Fibroblast of mammary gland (primary cell): ENCODE measurements at places on chromosomes 4 and X.

GRCh38 chrX:54043541-54044125 is 640 bp downstream of the PHF8 start:
- peak; percentile 17 for DNase-seq

- DNase-seq = peak; percentile 30
Measured at GRCh38 chrX:74242050-74242449, 61.9 kb upstream of the ZCCHC13 start.

DNA sequence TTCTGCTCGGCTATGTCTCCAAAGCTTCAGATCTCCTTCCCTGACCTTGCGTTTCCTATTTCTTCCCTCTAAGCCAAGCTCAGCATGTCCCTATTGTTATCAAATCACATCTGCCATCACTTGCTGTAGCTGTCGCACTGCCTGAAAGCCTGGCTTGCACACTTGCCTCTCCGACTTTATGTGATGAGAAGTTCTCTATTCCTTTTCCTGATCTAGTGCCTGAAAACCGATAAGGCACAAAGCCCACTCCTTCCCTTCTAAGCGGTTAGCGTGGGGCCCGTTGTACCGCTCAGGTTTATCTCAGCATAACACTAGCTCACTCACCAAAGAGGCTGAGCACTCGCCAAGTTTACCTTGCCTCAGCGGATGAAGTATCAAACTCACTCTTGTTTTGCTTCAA is 816 bp downstream of the NMU start:
- DNase-seq = no peak

GRCh38 chr4:154032914-154033313 is 244.0 kb upstream of the SFRP2 start:
- DNase-seq = no peak

GRCh38 chr4:31125061-31125460 is 404.9 kb downstream of the PCDH7 start:
- no peak for DNase-seq

- no peak for DNase-seq
Measured at GRCh38 chr4:71697031-71697430, 86.8 kb downstream of the GC start.

DNA sequence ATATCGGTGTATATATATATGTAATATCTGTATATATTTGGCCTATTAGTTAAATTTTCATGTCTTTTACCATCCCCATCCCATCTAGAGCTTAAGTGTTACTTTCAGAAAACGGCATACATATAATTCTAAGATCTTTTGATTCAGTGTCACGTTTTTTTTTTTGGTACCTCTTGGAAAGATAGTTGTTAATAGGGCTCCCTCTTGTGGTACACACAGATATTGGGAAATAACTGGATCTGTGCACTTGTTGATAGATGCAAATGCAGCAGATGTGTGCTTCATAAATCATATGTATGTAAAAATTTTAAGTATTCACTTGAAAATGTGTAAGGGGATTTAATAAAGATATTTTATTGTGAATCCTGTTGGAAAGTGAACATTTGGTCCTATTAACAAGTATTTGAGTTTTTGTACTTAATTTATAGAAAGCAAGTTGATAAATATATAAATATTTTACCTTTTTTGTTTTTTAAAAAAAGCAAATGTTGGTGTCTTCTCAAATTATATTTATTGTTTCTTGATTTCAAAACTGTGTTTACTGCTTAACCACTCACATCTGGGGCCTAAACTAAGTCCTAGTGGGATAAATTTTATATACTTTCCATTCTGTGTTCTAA is 74.7 kb downstream of the PAQR3 start:
- peak; percentile 90 for DNase-seq

GRCh38 chr4:54152846-54153600 is 53.1 kb downstream of the GSX2 start:
- DNase-seq = peak; percentile 49

DNA sequence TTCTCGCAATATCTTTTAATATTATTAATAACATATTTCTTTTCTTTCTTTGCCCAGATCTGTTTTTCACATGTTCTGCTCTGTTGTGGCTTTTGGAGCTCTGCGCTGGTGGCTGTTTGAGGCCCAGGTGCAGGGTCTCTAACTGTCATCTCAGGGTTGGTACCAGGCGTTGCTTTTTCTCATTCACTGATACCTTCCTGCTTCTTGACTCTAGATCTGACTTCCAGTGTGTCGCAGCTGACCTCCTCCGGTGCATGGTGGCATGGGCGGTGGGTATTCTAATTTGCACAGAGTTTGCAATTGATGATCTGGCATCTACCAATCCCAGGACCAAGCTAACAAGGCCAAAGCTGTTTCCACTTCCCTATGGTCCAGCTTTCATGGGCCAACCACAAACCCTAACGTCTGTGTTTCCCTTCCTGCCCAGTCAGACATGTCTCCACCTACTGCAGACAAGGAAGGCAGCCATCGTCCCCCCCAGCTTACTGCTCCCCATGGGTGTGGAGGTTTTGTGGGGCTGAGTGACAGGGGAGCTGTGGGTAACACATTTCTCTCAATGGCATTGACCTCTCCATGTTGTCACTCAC is 25.2 kb downstream of the LETM1 start:
- DNase-seq = no peak

- DNase-seq = peak; percentile 38
Measured at GRCh38 chr4:47287735-47288134, 175.8 kb downstream of the COMMD8 start.
